ENCODE measurements at places on chromosomes 4 and X. TPM values are rescaled to one million over a fixed set of nuclear protein-coding genes. Genes with fewer than 3 reads are reported as not detected.

DNA sequence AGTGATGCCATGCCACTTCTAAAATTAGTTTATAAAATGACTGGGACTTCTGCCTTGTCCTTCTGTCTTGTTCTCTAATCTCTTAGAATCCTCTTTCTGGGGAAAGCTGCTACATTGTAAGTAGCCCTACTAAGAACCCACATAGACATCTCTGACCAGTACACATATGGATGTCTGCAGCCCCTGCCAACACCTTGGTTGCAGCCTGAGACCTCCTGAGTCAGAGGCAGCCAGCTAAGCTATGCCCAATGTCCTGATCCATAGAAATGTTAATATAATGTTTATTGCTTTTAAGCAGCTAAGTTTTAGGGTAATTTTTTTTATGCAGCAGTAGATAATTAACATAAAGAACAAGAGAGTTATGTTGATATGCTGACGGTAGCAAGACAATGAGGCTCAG lies 1029.5 kb upstream of the INTU start:
- ATAC-seq = no peak

- ATAC-seq = no peak
These were observed 45.2 kb upstream of the TRIM2 start for GRCh38 chr4:153159016-153159415.

GRCh38 chrX:51899741-51900140 lies 6.3 kb downstream of the MAGED1 start:
- no peak for ATAC-seq

DNA sequence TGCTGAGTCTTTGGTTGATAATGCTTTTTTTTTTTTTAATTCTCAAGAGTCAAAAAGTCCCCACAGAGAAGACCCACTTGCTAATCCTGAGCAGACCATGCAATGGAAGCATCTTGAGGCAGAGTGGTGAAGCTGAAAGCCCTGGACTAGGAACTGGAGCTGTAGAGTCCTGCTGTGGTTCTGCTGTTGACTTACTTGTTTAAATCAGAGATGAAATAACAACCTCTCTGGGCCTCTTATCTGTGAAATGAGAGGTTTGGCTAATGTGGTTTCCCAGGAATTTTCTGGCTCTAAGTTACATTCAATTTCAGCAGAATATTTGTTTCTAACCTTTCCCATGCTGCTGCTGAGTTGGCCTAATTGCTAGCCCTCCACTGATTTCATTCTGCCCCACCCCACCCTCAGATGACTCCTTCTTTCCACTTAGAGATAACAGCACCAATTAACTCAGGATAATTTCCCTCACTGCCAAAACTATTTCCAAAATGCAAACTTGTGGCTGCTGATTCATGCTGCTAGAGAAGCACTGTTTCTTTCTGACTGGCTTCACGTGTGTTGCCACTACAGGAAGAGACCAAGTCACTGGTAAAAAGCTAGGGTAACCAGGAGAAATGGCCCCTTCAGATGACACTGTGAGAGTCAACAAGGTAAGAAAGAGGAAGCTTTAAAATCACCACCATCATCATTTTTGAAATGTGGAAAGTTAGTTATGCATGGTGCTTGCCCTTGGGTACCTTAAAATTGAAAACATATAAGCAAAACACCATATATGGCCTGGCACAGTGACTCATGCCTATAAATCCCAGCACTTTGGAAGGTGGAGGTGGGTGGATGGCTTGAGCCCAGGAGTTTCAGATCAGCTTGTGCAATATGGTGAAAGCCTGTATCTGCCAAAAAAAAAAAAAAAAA lies 326.4 kb downstream of the DCHS2 start:
- peak; percentile 64 for ATAC-seq

GRCh38 chr4:108838451-108838850 lies 75.6 kb upstream of the ETNPPL start:
- no peak for ATAC-seq

DNA sequence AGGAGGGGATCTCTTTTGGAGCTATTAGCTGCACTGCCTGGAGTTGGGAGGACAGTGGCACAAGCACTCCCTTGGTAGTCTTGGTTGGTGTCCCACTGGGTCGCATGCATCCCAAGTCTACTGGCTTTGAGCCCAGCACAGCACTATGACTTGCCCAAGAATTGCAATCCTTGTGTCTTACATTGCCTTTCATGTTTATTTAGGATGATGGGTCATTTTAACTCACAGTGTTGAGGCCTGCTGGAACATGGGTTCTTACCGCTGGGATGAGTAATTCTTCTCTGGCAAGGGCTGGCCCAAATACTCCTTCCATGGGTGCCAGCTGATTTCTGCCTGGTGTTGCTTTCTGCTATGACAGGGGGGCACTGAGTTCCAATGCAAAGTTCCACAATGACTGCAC lies 185.5 kb downstream of the TEX13C start:
- no peak for ATAC-seq

GRCh38 chr4:61909031-61909430 lies 708.9 kb downstream of the ADGRL3 start:
- no peak for ATAC-seq

DNA sequence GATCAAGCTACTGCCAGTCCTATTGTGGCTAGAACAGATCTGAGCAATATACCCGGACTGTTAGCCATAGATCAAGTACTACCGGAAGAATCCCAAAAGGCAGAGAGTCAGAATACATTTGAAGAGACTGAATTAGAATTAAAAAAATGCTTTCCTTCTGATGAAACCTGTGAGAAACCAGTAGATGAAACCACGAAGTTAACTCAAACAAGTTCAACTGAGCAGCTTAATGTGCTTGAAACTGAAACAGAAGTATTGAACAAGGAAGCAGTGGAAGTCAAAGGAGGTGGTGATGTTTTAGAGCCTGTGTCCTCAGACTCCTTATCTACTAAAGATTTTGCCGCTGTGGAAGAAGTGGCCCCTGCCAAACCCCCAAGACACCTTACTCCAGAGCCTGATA lies 46.8 kb downstream of the WDR44 start:
- ATAC-seq = no peak

DNA sequence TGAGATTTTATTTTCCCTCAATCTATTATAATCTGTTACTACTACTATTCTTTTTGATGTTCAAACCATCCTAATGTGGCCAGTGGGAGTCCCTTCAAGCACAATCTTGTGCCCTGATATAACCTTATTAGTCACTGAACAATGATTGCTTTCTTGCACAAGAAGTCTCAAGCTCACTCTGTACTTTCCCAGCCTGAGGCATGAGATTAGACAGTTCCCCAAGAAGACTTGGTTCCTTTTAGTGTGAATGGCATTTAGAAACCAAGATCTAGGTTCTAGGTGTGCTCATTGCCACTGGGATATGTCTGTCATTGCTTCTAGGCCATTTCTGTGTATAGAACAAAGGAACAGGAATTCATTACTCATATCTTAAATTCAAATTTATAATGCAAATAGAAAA lies 28.0 kb upstream of the RBM41 start:
- no peak for ATAC-seq

GRCh38 chrX:100695302-100695701 lies 36.6 kb downstream of the SYTL4 start:
- ATAC-seq = no peak

- ATAC-seq = no peak
These were observed 233.3 kb upstream of the EDNRA start for GRCh38 chr4:147247579-147247978.

- no peak for ATAC-seq
These were observed 812.3 kb upstream of the FRG1 start for GRCh38 chr4:189128341-189128740.

GRCh38 chr4:168864821-168865541 lies 145.1 kb downstream of the CBR4 start:
- no peak for ATAC-seq

DNA sequence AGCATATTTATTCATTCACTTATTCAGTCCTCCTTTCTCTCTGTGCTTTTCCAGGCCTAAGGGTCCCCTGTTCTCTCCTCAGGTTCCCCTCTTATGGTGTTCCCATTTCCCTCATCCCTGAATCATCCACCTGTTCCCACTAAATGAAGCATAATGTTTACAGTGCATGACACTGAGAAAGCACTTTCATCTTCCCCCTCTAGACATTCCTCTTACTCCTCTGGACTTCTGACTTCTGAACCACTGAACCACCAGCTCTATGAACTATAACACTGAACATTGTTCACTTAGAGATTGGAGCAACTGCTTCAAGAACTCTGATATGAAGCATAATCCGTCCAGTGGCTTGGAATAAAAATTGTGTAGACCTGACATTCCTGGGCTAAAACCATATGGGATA lies 59.5 kb downstream of the CD38 start:
- no peak for ATAC-seq

DNA sequence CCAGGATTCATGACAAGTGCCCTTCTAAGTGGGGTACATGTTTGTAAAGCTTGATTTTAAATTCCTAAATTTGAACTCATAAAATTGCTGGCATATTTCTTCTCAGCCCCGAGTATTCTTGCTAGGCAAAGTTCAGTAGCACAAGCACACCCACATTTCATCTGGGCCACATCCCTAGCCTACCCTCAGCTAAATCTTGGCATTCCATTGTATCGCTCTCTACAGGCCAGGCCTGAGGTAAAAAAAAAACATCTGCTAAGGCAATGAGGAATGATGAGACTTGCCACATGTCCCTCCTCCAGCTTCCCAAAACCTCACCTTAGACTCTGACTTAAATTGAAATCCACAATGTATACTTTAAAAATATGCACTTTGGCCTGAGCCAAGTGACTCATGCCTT lies 51.4 kb upstream of the VCX3B start:
- ATAC-seq = no peak

DNA sequence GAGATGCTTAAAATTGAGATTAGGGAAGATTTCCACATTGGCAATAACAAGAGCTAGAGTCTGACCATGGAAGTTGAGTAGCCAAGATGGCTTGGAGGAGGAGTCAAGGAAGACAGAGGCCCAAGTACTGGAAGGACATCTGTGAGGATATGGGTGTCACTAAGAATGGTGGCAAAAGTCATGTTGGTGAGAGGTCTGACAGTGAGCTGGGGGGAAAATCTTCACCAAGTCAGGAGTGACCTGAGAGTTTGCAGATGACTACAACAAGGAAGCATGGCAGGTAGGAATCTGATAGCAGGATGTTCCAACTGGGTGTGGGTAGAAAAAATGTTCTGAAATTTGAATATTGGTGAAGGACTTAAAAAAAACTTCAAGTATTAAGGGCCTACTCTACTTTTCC lies 103.3 kb downstream of the SHROOM3 start:
- ATAC-seq = no peak

DNA sequence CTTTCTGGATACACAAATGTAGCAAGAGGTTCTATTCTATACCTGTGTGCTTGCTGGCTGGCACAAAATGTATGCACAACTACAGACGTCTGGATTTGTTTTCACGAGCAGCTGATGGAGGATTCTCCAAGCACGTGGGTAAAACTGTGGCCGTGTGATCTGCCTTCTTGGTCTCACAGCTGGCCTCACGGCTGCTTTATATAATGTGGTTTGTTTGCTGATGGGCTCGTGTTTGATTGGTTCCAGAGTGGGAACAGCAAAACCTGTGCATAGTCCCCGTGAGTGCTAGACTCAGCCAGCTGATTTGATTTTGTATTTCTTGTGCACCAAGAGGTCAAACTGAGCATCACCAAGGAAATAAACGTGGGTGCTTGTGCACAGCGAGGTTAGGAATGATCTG lies 262.6 kb upstream of the RPS6KA3 start:
- ATAC-seq = no peak

DNA sequence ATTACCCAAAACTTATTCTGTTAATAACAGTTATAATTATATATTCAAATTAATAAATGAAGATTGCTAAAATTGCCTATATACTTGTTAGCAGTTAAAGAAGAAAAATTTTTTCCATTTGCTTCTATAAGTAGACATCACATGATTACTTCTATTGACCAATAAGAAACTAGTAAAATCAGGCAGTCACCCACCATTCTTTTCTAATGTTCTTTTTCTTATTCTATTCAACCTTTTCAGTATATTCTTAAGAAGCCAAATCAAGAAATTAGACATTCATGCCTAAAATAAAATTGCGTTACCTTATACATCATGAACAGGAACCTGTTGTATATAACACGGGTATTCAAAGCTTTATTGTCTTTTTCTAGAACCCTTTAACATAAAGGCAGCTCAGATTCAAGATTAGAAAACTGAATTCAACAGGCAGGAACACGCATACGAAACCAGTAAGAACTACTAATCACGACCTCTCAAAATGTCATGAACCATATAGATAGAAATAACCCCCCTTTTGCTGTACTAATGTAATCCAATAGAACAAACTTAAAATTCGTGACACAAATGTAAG lies 568.1 kb upstream of the DIPK2B start:
- ATAC-seq = no peak

DNA sequence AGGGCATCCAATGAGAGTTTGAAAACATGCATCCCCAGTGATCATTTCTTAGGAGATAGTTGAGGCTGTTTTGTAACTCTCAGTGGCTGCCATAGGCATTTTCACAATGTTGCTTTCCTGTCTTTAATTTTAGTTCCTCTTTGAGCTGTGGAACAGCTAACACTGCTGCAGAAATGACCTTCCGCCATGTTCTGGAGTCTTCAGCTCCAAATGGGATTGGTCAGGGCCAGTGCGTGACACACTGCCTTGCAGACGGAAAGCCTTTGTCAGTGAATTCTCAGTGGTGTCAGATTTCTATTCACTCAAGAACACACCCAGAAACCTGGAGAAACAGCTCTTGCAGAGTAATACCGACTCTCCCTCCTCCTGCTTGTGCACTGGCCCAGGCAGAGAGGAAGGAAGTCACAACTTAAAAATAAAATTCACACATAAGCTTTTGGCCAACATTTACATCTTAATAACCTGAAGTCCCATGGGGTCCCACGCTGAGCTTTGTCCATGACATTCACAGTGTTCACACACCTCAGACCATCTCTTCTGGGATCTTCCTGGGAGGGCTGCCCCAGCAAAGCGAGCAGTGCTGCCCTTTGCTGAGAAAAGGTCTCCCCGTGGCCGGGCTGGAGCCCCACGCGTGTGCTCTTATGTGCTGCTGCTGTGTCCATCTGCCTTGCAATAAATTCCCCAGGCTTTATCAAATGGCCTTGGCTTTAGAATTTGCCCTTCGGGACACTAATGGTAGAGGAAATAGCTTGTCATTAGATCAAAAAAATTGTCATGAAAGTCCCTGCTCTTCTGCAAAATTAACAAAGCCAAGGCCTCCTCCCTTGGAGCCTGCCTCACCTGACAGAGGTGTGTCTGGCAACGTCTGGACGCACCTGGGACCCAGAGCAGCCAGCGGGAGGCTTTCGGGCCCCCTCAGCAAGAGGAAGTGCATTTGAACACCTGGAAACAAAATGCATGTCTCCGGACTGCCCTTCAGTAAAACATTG lies 126.8 kb downstream of the IRF2 start:
- ATAC-seq = peak; percentile 56

Gene BEX2
- 2.3 TPM for total RNA-seq

Gene TMEM271
- 0.35 TPM for total RNA-seq

Gene GASK1B
- 38.1 TPM for total RNA-seq

Gene MAGEB17
- not detected for total RNA-seq

Gene ZIC3
- total RNA-seq = not detected

Gene CT45A2
- total RNA-seq = not detected

Gene STK26
- total RNA-seq = 11.8 TPM

Gene BEND2
- not detected for total RNA-seq

Gene GAGE12E
- not detected for total RNA-seq

Gene PHKA1
- total RNA-seq = 11.8 TPM

Gene SPIN4
- total RNA-seq = 3.8 TPM

Gene FGB
- total RNA-seq = not detected

Gene RFC1
- 37.1 TPM for total RNA-seq

Data from gastroesophageal sphincter (tissue), 4 donors.